Osteoblast (primary cell): ENCODE measurements at places on chromosomes 1 and 21. TPM values are rescaled to one million over a fixed set of nuclear protein-coding genes. Genes with fewer than 3 reads are reported as not detected.
A peak's percentile ranks its signal among the peaks of the same experiment; 100 is the strongest.

DNA sequence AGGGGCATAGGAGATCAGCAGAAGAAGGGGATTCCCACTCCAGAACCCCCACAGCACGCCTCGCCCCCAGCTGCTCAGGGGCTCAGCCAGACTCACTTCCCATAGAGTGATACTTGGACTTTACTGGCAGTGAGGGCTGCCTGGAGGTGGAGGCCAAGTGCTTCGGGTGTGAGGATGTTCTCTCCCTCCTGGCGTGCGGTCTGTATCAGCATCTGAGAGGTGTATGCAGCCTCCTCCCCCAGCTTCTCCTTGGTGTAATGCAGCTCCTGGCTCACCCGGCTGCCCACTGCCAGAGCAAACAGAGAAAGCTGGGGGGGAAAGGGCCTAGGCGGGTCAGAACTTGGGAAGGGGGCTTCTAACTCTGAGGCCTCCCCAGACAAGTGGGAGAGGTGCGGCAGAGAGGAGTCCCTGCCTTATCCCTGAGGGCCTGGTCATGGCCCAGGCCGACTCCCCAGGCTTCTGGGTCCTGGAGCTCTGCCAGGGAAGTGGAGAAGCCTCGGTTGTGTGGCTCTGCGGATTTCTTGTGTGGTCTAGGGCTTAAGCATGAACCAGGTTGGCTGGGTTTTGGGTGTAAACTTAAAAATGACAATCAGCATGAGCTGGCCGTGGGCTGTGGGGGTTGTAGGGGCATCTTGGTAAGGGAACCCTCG lies 10.9 kb downstream of the PTCH2 start:
- no peak overlapping the region for H3K4me3 ChIP-seq
- H3K4me1 ChIP-seq, result peaks cover 3% of the 10 kb centered on the region
- H3K36me3 ChIP-seq, result no peaks in the 10 kb centered on the region
- H3K27me3 ChIP-seq, result no peaks in the 10 kb centered on the region

- H3K27ac ChIP-seq, result peak overlapping the region; percentile 38
- no peak for DNase-seq
- H3K36me3 ChIP-seq, result peaks cover 32% of the 10 kb centered on the region
- H3K27me3 ChIP-seq, result no peaks in the 10 kb centered on the region
- H3K4me3 ChIP-seq, result no peak overlapping the region
Observed at GRCh38 chr1:1827089-1827848, 49.0 kb upstream of the NADK start.

DNA sequence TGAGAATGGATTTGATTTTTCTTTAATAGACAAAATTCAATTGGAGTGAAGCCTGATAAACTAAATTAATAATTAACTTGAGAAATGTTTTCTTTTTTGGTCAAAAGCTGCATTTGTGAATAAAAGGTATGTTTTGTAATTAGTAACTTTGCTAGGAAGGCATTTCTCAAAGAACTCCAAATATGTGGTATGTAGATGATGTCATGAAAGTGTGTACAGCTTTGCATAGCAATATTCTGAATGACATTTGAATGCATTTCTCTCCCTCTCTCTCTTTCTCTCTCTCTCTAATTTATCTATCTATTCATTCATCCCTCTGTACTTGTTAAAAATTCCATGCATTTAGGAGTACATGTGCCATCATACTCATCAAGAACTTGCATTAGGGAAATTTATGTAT lies 109.1 kb upstream of the ADAMTS5 start:
- H3K27me3 ChIP-seq, result no peaks in the 10 kb centered on the region
- no peak overlapping the region for H3K27ac ChIP-seq
- no peaks in the 10 kb centered on the region for H3K36me3 ChIP-seq
- peaks cover 2% of the 10 kb centered on the region for H3K4me1 ChIP-seq
- no peak for DNase-seq

CELA3A gene
- total RNA-seq, result not detected in 2 replicates

RAD54L gene
- total RNA-seq, result 0.59 and 1.4 TPM in 2 replicates
